Glomerular endothelial cell (primary cell): ENCODE measurements at places on chromosomes 16 and 17. TPM values are rescaled to one million over a fixed set of nuclear protein-coding genes. Genes with fewer than 3 reads are reported as not detected.

KIF2B gene
- total RNA-seq: not detected in 2 replicates

TSPAN10 gene
- 0.18 and 0.44 TPM in 2 replicates for total RNA-seq

PLLP gene
- 3.5 and 15.9 TPM in 2 replicates for total RNA-seq

BEAN1 gene
- total RNA-seq: 0.35 and 3.1 TPM in 2 replicates

TRPV3 gene
- 0.06 TPM in 1 of 2 replicates, not detected in the other for total RNA-seq

B3GNT9 gene
- total RNA-seq: 0.73 and 5.3 TPM in 2 replicates

NOXO1 gene
- 0.58 TPM in 1 of 2 replicates, not detected in the other for total RNA-seq

AOC2 gene
- total RNA-seq: 1.8 and 2.0 TPM in 2 replicates

DNA sequence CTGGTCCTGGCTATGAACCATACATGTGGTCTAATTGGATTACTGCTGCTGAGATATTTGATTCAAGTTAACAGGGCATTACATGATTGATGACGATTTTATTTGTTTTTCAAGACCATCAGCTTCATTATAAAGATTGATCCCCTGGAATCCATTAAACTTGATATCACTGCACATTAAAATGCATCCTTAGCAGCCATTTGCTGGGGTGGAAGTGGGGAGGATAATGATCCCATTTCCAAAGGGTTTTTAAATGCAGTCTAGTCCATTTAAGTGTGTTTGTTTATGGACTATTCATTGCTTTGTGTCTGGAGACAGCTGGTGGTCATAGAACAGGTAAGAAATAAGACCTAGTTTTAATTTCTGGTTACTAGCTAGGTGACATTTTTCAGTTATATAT is 40.9 kb downstream of the ADAMTS18 start:
- no peak for DNase-seq

DNA sequence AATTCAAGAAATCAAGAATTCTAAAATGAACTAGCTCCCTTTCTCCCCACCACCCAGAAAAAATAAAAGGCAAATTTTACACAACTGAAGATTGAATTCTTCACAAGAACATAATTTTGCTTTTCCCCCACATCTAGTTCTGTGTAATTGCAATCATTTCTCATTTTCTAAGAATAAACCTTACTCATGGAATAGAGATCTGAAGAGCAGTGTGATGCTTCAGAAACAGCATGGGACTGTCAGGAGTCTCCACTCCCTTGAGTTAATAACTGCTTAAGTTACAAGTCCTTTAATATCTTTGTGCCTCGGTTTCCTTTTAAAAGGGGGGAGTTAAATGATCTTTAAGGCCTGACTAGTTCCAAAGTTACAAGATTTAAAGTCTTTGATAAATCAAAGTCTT is 53.7 kb downstream of the CACNG1 start:
- no peak for DNase-seq

GRCh38 chr17:557371-557770 is 157.3 kb downstream of the VPS53 start:
- DNase-seq: no peak

- no peak for DNase-seq
Measured at GRCh38 chr17:38454532-38454931, 26.3 kb downstream of the ARHGAP23 start.

- no peak for DNase-seq
Measured at GRCh38 chr17:83178533-83179304, 99.3 kb downstream of the METRNL start.

DNA sequence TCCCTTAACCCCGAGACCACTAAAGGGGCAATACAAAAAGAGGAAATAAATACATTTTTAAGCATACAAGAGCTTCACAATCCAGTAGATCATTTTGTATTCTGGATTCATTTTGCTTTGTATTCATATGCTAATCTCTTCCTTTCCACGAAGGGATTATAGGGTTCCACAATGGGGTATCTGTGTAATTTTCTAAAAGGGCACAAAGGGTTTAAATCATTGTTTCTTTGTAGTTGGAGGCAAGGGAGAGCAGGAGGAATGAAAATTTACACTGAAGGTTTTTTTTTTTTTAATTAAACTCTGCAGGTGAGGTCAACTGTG is 592 bp upstream of the NUFIP2 start:
- no peak for DNase-seq

DNA sequence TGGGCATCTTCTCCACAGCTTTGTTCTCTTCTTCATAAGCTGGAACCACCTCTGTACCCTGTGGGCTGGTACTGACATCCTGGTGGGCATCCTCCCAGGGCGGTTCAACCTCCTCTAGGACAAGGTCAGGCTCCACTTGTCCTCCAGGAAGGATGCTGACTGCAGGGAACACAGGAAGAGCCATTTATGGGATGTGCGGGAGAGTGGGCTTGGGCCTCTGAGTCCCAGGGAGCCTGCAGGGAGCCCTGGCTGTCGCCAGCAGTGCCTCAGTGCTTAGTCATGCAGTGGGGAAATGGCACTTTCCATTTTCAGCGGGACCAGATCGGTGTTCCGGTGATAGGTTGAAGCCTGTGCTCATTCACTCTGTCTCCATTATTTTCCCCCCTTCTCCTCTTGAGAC is 20.5 kb downstream of the CNGB1 start:
- no peak for DNase-seq

GRCh38 chr16:17691106-17691898 is 220.5 kb upstream of the XYLT1 start:
- DNase-seq: no peak

DNA sequence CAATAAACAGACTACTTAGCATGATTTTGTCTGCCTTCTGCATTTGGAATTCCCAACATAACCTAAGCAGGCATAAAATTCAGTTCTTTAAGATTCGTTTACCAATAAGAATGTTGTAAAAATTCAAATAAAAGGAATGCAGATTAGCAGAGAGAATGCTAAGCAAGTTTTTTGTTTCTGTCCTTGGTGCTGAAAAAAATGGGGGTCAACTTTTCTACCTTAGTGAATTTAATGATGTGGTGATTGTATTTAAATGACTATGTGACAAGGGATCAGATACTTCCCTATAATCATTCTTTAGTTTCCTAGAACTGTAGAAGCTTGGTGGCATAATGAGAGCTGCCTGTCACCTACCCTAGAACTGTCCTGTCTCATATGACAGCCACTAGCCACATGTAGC is 159.5 kb downstream of the RBFOX1 start:
- DNase-seq: no peak

- no peak for DNase-seq
Measured at GRCh38 chr17:7014995-7015958, 2.9 kb downstream of the RNASEK start.

GRCh38 chr17:73430165-73430680 is 118.4 kb upstream of the CDC42EP4 start:
- DNase-seq: no peak

- DNase-seq: no peak
Measured at GRCh38 chr17:1110862-1111598, 68.8 kb downstream of the ABR start.

DNA sequence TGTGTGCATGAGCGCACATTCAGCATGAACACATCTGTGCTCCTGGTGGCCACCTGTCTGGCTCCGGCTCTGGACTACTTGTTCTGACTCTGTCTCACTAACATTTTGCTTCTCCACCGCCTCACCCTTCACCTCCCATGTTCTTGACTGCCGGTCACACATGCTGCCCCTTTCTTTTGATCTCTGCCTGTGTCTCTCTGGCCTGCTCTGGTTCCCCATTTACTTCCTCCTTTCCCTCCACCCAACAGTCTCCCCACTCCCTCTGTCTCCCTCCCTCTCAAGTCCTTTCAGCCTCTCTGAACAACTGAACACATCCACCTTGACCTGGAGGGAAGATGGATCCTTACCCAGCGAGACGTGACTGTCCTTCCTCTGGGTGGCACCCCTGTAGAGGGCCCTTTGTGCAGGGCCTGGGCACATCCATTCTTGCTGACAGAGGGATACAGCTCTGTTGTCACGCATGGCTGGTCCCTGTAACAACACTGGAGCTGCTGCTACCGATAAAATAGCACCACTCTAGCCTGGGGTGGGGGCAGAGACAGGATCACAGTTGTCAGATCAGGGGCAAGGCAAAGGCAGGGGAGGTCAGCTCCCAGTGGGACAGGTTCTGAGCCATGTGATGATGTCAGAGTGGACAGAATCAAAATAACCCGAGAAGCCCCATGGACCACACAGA is 11.0 kb downstream of the ZSCAN32 start:
- DNase-seq: no peak

DNA sequence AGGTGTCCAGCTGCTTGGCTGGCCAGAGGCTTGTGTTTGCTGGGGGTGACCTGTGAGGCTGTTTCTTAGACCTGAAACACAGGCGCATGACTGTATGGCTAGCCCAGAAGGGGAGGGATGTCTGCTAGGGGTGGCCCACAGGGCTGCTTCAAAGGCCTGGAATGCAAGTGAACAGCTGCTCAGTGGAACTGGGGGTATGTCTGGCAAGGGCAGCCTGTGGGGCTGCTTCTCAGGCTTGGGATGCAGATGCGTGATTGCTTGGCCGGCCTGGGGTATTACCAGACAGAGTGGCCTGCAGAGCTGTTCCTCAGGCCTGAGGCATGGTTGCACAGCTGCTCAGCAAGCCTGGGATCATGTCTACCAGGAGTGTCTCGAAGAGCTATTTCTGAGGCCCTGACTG is 20.5 kb downstream of the TANC2 start:
- DNase-seq: no peak

- DNase-seq: no peak
Measured at GRCh38 chr17:48472411-48473281, 42.6 kb upstream of the SKAP1 start.

DNA sequence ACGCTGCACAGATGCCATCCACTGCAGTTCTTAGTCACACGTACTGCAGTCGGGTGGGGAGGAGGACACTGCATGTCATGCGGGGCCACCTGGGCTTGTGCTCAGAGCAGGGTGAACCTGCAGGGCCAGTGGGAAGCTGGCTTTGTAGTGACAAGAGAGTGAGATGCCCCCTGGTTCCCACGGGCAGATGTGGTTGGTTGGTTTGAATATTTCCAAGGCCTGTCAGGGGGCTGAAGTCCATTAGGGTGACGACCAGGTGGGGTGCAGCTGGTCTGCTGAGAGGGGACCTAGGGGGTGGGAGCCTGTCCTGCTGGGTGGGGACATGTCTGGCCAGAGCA is 14.3 kb downstream of the ZNF213 start:
- no peak for DNase-seq
